GF-D8 (cell line): ENCODE measurements at places on chromosomes 2 and 18.

GRCh38 chr2:215479121-215479520 is 43.3 kb upstream of the FN1 start:
- DNase-seq = no peak

DNA sequence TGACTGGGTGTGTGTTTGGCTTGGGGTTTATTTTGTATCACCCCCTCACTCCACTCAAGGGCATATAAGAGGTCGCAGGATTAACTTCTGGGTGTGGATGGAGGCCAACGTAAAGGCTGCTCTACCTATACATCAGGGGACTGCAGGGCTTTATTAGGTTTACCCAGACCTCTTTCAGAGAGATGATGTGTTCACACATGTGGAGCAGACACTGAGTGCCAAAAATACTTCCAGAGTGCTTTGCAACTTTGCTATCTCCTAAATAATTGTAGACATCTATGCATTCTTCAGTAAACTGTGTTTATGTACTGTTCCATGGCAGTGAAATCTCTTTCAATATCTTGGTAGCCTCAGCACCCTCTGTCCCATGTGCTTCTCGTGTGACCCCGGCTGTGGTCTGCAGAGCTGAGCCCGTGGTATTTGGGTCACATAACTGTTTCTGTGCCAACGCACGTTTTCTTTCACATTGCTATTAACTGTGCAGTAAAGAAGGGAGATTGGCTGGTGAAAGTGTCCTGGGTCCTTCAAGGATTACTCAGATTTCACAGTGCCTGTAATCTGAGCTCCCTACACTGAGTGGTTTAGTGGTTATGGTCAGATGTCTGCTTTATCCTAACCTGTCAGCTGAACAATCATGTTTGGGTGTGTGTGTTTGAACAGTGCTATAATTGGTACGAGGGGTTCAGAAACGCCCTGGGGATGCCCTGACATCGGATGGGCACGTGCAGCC is 208.1 kb downstream of the VAPA start:
- no peak for DNase-seq

DNA sequence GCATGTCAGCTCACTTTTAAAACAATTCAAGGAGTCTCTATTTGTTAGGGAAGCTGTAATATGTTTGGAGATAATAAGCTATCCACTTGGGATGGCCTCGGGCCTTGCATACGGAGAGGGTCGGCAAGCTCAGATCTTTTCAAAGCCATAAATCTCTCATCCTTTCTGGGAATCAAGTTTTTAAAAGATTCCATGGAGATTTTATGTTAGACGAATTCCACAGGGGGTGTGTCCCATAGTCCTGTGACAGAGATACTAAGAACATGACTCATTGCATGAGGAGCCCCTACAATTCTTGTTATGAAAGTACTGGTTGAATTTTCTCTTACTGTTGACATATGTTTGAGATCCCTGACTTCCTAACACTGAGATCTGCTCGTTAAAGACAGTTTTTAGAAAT is 108.7 kb downstream of the FEZ2 start:
- no peak for DNase-seq

DNA sequence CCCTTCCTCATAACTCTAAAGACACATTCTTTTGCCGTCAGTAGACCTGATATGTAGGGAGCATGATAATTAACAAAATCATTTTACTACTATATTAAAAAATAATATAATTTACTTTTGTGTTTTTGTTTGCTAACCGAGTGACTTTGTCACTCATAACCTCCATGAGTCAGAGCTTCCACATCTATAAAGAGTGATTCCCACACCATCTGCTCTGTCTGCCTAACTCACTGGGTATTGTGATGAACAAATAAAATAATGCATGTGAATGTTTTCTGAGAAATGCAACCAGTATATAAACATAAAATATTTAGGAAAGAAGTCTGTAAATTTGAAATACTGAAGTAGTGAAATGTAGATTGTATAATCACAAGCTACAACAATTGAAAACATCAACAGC is 123.4 kb upstream of the DSEL start:
- no peak for DNase-seq

DNA sequence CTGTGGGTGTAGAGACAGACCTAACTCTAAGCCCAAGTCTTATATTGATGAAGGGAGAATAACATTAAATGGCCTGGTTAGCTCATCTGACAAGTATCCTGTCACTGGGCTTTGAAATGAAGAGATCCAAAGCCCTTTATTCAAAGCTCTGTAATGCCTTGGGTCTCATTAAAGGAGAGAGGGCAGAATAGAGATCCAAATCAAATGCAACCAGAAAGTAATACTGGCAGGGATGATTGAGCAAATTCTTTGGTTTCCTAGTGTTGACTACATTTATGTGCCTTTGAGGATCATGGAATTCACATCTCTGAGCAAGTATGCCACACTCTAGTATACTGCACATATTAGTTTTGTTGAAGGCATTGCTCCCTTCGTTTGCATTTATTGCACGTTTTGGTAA is 147.9 kb upstream of the CAVIN2 start:
- DNase-seq = no peak

- DNase-seq = no peak
These were observed 37.2 kb upstream of the CFAP36 start for GRCh38 chr2:55482186-55482884.
